NCI-H1694 (cell line): ENCODE measurements at places on chromosomes 12 and 14.
A peak's percentile ranks its signal among the peaks of the same experiment; 100 is the strongest.

GRCh38 chr14:68392393-68393141, 400.3 kb downstream of the ZFP36L1 start:
- no peak for DNase-seq

- DNase-seq, result no peak
Measured at GRCh38 chr12:7750350-7750749, 3.2 kb upstream of the CLEC4C start.

- no peak for DNase-seq
Measured at GRCh38 chr12:124640056-124640455, 72.6 kb upstream of the NCOR2 start.

- DNase-seq, result no peak
Measured at GRCh38 chr12:94534774-94535509, 75.3 kb upstream of the CEP83 start.

DNA sequence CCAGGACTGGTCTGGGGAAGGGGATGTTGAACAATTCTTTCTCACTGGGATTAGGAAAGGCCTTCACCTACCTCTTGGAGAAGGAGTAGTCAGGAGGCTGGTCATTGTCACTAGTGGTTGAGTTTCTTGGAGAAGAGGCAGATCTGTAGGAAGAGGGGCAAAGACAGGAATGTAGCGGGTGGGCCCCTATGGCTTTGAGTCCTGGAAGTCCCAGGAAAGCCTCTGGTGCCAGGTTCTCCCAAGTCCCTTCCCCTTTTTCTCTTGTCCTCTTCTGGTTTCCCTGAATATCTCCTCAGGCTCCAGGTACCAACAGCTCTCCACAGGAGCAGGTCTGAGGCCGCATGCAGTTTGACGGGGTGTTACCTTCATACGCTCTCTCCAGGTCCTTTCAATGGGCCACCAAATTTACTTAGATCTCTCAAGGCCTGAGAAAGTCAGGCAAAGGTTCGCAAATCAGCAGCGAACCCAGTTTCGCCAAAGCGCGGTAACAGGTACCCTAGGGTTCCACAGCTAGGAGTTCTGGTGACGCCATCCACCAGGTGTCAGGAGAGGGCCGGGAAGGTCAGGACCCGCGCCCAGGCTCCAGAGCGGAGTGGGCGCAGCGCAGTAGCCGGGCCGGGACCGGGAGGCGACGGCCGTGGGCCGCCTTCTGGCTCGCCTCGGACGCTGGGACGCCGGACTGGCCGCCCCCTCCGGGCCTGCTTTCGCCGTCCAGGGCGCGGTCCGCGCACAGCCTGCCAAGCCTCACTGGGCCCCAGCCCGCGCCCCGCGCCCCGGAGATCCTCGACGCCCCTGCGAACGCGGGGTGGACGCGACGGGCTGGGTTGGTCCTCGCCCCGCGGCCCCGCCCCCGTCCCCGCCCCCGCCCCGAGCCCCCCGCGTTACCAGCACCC, 795 bp downstream of the SMAGP start:
- no peak for DNase-seq

DNA sequence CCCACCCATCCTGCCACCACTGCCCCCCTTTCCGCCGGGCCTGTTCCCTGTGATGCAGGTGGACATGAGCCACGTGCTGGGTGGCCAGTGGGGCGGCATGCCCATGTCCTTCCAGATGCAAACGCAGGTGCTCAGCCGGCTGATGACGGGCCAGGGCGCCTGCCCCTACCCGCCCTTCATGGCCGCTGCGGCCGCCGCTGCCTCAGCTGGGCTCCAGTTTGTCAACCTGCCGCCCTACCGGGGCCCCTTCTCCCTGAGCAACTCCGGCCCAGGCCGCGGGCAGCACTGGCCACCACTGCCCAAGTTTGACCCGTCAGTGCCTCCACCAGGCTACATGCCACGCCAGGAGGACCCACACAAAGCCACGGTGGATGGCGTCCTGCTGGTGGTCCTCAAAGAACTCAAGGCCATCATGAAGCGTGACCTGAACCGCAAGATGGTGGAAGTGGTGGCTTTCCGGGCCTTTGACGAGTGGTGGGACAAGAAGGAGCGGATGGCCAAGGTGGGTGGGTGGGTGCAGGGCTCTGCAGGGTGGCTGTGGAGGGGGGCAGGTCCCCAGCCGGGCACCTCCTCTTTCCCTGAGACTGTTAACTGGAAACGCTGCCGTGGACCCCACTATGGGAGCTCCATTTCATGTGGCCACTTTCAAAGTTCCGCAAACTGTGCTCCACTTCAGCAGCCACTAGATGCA, 10.8 kb downstream of the SETD1B start:
- DNase-seq, result no peak

DNA sequence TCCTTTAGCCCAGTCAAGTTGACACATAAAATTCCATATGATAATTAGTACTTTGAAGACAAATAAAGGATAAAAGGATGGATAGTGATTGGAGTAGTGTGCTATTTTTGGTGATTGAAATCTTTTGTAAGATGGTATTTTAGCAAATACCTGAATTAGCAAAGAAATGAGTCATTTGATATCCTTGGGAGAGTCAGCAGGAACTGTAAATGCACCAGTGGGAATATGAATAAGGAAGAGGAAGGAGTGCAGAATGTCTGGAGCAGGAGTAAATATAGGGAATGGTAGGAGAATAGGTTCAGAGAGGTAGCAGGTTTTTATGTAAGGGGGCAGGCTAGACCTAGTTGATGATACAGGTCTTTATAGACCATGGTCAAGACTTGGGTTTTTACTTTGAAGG, 75.0 kb downstream of the TRMT5 start:
- no peak for DNase-seq

DNA sequence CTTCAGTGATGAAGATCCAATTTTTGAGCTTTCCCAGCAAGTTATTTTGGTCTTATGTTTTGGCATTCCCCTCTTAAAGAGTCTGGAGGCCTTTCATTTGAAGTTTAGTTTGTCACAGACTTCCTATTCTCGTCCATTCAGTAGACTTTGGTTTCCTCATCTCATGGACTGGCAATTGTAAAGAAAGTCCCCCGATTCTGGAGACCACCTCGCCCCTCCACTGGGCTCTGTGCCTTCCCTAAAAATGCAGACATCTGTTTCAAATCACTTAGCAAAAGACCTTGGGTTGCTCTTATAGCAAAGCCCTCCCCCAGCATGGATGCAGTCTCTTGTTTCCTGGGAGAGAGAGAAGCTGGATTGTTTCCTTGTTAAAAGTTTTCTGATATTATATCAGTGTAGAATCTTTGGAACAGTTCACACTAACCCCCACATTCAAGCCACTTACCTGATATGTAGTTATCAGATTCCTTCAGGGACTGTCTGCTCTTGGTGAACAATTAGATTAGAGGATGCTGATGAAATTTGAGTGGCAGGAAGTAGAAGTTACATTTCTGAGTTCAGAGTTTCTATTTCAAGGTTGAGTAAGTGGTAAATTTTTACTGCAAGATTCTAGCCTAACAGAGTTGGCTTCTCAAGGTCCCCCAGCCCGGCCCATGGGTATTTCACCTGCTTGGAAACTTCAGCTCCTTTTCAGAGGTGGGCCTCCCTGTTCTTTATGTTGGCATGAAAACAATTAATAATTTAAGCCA, 56.3 kb downstream of the PLXNC1 start:
- no peak for DNase-seq

- peak; percentile 23 for DNase-seq
Measured at GRCh38 chr14:103260629-103261124, 73.4 kb upstream of the EIF5 start.

- no peak for DNase-seq
Measured at GRCh38 chr14:101506926-101507835, 54.1 kb upstream of the DIO3 start.

- no peak for DNase-seq
Measured at GRCh38 chr12:109818905-109819500, 14.2 kb downstream of the TRPV4 start.

GRCh38 chr12:109881752-109882151, 1.4 kb upstream of the GLTP start:
- no peak for DNase-seq

DNA sequence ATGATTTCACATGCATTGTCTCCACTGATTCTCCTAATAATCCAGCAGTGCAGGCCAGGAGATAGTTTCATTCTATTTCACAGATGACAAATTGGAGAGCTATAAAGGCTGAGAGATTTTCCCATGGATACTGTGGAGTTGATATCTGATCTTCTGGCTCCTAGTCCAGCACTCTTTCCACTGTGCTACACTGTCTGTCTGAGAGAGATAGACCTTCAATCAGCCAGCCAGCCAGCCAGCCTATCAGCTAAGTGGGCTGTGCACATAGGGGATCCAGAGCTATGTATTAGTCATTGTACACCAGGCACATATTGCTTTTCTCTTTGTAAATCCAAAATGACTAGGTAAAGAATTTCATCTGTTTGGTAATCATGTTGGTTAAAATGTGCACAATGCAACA, 91.8 kb upstream of the ATP2B1 start:
- no peak for DNase-seq

GRCh38 chr12:51874000-51874399, 13.9 kb upstream of the ANKRD33 start:
- DNase-seq, result no peak

- DNase-seq, result no peak
Measured at GRCh38 chr14:102857444-102857843, 65.0 kb upstream of the AMN start.

- DNase-seq, result peak; percentile 63
Measured at GRCh38 chr12:104524034-104524832, 67.5 kb downstream of the CHST11 start.

DNA sequence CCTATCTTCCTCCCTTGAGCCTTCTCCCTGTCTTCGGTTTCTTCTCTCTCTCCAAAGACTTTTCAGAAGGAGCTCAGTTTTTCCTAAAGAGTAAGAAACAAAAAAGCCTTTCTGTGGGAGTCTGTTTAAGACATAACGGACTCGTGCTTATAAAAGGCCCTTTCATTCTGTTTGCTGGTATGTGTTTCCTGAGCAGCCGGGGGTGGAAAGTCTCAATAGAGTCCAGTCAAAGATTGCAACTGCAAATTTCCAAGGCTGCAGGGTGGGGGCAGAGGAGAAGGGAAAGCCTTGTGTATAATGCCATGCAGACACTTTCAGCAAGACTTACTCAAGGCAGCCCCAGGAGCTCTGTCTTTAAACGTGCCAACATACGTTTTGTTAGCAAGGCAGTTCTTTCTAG, 62.2 kb downstream of the GNG2 start:
- DNase-seq, result no peak

- no peak for DNase-seq
Measured at GRCh38 chr12:105223352-105223845, 12.6 kb downstream of the APPL2 start.

DNA sequence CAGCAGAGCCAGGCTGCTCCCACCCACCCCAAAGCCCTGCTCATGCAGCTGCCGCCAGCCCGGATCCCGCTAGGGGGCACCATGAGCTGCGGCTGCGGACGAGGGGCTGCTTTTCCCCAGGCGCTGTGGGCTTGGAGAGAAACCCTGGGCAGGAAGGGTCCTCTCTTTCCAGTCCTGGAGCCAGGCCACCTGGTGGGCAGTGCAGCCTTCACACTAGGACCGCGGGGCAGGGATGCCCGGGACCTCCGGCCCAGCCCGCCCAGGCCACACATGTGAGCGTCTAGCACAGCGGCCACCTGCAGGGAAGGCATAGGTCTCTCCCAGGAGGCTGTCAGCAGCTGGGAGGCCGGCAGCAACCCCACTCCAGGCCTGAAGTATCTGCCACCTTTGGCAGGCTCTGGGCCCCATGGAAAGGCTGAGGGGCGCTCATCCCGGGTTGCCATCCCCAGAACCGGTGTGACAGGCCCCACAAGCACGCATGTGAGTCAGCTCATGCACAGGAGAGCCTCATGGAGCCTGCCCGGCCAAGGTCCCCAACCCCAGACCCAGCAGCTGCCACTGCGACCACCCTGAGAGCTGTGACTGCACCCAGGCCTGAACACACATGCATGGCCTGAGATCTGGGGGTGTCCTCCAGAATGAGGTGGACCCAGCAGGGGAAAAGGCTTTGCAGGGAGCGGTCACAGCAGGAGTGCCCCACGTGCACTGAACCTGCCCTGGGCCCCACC, 280.0 kb upstream of the RTL1 start:
- DNase-seq, result peak; percentile 20
